ENCODE measurements at places on chromosomes 7 and 10. TPM values are rescaled to one million over a fixed set of nuclear protein-coding genes. Genes with fewer than 3 reads are reported as not detected.

DNA sequence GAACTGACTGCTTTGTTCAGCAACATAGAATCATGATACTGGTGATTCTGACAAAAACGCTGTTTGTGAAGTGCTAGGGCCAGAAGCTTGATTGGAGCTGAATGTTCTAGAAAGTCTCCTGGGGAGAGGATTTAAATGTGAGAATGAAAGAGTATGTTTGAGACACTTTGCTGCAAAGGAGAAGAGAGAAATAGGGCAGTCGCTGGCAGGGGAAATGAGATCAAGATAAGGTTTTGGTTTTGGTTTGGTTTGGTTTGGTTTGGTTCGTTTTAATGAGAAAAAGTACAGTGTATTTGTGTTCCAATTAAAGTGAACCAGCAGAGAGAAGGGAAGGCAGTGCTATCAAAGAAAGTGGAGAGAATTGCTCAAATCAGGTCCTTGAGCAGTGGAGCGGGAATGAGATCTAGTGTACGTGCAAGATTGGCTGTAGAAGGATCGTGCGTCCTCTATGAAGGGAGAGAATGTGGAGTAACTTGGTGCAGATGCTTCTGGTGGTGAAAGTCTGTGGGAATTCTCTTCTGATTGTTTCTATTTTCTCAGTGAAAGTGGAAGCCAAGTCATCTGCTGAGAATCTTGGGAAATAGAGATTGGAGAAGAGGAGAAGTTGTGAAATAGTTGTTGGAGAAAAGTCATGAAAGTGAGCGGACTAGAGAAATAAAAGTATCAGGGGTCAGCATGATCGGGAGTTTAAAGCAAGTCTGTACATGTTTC is 270.5 kb downstream of the CCDC3 start:
- no peak for DNase-seq

The AGBL3 gene
- total RNA-seq, result 6.1 TPM

The CUBN gene
- 4.6 TPM for total RNA-seq

The TFR2 gene
- total RNA-seq, result 9.7 TPM

The PNLIPRP2 gene
- total RNA-seq, result 1.00 TPM

GRCh38 chr7:112160771-112161150 is 45.4 kb downstream of the DOCK4 start:
- DNase-seq, result no peak

GRCh38 chr10:33187427-33187999 is 147.0 kb downstream of the NRP1 start:
- no peak for DNase-seq

- DNase-seq, result no peak
These were observed 304.2 kb downstream of the PCDH15 start for GRCh38 chr10:54496852-54497251.

- no peak for DNase-seq
These were observed 79.1 kb downstream of the PALS2 start for GRCh38 chr7:24652251-24652939.

- no peak for DNase-seq
These were observed 120.5 kb downstream of the WDR11 start for GRCh38 chr10:120971671-120972070.

DNA sequence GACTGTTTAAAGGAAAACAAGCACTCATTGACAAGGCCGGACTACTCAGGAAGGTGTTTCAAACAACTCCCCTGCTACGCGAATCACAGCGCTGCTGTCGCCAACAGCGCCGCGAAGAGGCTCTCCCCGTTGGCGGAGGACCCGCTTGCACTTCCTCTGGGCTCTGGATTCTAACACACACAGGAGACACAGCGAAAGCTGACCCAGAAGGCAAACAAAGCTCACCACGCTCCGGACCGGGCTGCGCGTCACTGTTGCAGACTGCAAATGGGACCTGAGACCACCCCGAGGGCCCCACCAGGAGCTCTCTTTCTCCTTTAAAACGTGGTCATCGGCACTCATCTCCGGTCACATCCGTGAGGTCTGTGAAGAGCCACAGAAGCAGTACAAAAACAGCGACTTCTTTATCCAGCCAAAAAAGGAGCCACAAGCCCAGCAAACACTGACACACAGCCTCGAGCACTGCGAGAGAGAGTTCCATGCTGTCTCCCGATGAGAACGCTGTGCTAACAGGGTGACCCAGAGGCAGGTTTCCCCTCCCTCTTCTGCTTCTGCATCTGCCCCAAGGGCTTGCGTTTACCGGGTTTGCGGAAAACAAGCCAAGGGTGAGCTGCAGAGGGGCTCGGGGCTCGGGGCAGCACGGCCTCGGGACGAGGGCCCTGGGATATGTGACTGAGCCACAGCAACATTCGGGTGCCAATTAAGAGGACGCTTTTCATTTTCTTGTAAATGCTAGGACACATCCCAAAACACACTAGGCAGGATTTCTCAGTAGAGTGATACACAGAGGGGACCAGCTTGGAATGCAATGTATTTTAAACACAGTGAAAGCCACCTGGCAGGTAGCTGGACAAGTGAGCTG is 41.3 kb downstream of the AMZ1 start:
- no peak for DNase-seq

The PRKAR1B gene
- 60.0 TPM for total RNA-seq

DNA sequence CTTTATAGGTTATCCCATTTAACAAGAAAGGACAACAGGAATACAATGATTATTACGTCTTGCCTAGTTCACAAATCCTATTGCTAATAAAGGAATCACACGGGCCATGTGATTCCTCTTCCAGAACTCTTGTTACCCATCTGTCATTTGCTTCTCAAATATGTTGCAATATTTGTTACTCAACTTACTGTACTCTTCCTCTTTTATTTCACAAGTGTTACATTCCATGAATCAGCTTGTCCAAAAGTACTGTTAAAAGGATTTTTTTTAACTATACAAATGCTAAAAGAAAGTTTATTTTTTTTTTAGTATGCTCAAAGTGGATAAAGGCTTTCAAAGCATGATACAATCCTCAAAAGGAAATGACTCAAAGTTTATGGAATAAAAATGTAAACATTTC is 3.9 kb upstream of the CD36 start:
- DNase-seq, result no peak
